Aorta (tissue), 5 donors: ENCODE measurements at places on chromosomes 7 and 10. TPM values are rescaled to one million over a fixed set of nuclear protein-coding genes. Genes with fewer than 3 reads are reported as not detected.
A peak's percentile ranks its signal among the peaks of the same experiment; 100 is the strongest.

GRCh38 chr10:95758351-95759025 lies 2.5 kb downstream of the ENTPD1 start:
- no peak for DNase-seq

DNA sequence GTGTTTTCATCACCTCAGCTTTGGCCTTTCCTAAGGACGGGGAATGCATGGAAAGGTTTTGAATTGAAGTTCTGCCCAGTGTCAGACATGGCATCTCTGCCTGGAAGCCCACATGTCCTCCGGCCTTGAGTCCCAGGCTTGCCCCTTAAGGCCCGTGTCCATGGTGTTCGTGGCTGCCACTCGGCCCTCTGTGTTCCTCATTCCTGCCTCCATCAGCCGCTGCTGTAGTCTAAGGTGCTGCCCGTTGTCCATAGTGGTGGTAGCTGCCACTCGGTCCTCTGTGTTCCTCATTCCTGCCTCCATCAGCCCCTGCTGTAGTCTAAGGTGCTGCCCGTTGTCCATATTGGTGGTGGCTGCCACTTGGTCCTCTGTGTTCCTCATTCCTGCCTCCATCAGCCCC lies 180.7 kb upstream of the SHH start:
- peak; percentile 11 for DNase-seq

GRCh38 chr10:3169271-3169670 lies 3.3 kb downstream of the PITRM1 start:
- no peak for DNase-seq

DNA sequence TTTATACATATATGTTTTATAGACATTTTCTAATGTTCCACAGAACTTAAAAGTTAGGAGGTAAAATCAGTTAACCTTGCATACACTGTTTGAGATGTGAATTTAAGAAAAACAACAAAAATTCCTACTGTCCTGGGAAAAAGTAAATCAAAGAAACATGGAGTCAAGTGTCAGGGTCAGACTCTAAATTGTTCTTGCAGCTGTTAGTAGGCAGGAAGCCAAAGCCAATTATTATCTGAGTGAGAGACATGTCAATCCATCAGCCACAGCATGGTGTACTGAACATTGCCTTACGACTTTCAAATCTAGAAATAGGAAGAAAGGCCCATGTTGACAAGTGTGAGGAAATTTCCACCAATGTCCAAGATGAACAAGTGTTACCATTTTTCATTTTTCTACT lies 461.2 kb upstream of the MBL2 start:
- no peak for DNase-seq

GRCh38 chr10:73768881-73769280 lies 13.0 kb upstream of the CHCHD1 start:
- DNase-seq, result no peak

GRCh38 chr7:33054261-33054964 lies 8.2 kb downstream of the NT5C3A start:
- DNase-seq, result no peak

- no peak for DNase-seq
Observed at GRCh38 chr10:110077436-110078130, 69.8 kb downstream of the ADD3 start.

DNA sequence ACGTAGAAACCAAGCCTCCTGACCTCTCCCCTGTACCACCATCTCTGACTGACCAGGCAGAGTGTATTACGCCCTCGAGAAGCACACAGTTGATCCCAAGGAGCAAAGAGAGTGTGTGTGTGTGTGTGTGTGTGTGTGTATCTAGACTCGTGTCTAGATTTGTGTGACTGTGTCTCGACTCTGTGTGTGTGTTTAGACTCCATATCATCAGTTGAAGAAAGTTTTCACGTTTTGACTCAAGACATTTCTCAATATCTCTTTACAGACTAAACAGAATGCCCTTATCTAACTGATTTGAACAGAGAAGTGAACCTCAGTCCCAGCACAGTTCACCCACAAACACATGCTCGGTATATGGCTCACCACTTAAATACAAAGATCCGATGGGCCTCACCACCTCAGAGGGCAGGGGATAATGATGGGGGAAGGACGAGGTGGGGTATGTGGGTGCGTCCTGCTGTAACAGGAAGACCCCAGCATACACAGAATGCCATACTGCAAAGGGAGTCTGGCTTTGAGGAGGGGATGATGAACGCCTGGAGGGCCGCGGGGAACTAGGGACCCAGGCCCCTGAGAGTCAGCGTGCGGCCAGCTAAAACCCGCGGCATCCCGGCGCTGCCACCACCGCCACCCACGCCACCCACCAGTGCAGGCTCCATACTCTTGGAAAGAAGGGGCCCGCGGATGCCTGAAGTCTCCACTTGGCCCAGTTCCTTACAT lies 780 bp downstream of the ALDH18A1 start:
- no peak for DNase-seq

DNA sequence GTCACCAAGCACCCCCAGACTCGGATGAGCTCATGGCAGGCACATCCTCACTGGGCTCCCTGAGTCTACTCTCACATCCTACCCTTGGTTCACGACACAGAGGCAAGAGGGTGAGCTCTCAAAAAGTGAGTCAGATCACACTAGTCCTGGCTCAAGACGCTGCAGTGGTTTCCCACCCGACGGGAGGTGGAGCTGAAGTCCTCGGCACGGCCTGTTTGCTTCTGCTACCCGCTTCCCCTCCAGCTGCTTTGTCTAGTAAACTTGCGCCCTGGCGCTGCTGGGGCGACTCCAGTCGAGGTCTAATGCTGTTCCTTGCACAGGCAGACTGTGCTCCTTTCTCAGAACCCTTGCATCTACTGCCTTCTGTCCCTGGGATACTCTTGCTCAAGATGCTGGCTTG lies 13.5 kb upstream of the SFMBT2 start:
- no peak for DNase-seq

GRCh38 chr10:114386452-114386851 lies 17.9 kb downstream of the AFAP1L2 start:
- no peak for DNase-seq

- peak; percentile 82 for DNase-seq
Observed at GRCh38 chr10:14536241-14537213, 205.8 kb upstream of the FRMD4A start.

DNA sequence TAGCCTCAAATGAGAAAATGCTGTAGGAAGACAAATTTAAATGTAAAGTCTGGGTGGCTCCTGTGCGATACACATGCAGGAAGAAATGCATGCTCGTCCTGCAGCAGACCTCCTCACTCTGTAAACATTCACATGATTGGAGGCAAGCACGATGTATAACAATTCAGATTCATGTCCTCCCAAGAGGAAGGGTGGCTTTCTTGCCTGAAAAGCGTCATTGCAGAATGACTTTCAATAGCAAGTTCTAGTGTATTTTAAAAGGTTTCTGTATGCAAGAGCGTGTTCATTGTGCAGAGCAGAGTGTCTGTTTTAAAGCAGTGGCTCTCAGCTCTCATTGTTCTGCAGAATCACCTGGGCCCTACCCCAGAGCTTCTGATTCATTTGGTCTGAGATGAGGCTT lies 170.3 kb upstream of the CELF2 start:
- no peak for DNase-seq

DNA sequence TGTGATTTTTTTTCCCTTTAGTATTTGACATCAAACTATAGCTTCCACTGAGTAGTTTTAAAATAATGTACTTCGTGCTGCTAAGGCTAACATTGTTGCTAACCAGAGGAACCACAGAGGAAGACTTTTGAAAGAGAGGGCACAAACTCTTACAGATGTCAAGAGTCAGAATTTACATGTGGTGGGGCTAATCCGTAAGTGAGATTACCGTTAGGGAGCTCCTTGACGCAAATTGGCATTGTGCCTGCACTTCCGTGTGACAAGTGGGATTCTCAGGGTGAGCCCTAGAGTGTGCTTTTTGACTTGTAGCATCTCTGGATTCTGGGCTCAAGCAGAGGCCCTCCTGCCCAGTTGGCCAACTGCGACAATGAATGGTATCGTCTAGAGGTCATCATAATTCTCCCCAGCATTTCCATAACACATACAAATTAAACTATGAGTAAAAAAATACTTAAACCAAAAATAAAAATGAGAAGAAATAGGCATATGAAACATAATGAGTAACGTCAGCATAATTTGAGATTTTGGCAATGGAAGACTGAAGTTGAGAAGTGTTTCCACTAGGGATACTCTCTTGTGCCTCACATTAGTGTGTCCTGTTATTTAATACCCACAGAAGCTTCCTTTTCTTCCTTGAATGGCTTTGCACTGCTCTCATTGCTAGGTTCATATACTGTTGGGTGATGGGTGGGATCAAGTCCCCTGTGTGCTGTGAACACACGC lies 164.0 kb downstream of the SDK1 start:
- DNase-seq, result no peak

DNA sequence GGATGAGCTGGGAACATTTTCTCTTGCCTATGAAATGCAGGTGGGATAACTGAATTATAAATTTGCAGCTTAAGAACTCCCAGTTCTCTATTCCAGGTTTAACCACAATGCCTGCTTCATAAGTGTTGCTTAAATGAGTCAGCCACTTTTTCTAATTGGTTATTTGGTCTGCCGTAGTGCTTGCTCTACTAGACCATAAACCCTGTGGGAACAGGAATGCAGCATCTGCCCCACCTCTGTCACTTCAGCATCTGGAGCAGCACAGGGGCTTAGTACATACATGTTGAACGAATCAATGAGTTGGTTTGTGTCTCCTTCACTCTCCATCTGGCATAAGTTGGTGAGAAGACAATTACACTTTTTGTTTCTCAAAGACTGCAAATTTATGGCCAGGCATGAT lies 95.2 kb upstream of the PTER start:
- DNase-seq, result no peak

GRCh38 chr10:12465385-12466136 lies 116.2 kb downstream of the CAMK1D start:
- DNase-seq, result no peak

DNA sequence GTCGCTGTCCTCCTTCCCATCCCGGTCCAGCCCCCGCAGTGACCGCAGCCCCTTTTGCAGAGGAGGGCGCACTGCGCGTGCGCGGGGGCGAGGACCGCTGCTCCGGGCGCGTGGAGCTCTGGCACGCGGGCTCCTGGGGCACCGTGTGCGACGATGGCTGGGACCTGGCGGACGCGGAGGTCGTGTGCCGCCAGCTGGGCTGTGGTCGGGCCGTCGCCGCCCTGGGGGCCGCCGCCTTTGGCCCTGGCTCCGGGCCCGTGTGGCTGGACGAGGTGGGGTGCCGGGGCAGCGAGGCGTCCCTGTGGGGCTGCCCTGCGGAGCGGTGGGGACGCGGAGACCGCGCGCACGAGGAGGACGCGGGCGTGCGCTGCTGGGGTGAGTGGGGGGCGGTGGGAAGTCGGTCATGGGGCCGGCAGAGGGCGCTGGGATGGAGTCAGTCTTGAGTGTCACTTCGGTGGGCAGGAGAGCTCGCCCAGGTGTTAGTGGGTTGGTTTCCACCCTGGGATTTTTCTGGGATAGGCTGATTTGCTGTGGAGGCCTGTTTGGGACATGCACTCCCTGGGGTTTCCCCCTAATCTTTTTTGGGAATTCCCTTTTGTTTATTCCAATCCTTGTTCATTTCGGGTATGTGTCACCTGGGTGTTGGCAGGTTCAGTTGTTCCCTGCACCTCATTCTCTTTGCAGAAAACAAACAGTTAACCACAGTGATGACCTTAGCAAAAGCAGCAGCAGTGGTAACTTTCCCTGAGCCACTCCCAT lies 11.6 kb downstream of the SCART1 start:
- DNase-seq, result peak; percentile 68

DNA sequence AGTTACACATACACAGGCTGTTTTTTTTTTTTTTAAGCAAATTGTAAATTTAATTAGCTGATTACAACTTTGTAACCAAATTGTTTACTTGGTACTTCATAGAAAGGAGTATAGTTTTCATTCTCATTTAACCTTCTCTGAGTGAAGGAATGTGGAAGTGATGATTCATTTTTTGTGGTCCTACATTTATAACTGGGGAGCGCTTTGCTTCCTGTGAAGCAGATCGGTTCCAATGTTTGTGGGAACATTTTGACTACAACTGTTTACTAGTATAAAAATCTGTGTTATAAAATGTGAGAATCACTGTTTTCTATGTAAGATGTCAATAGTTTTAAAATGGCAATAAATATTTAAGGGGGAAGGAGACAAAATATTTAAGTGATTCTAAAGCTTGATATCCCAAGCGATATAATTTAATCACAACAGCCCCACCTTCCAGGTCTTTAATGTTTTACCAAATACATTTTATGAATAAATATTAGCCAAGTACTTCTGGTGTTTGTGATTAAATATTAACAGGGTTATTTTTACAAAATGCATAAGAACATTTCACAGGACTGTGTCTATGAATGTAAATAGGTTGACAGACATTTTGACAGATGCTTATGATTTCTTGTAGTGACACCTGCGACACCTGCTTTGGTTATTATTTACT lies 57.1 kb downstream of the NXPH1 start:
- no peak for DNase-seq

GRCh38 chr10:29734640-29734961 lies 99.8 kb upstream of the SVIL start:
- no peak for DNase-seq

- no peak for DNase-seq
Observed at GRCh38 chr10:97050956-97051496, 134.7 kb downstream of the SLIT1 start.

GRCh38 chr7:44383566-44383965 lies 58.2 kb upstream of the CAMK2B start:
- DNase-seq, result peak; percentile 87

GRCh38 chr10:70566515-70567290 lies 35.8 kb downstream of the PRF1 start:
- peak; percentile 21 for DNase-seq

- DNase-seq, result peak; percentile 82
Observed at GRCh38 chr10:75402486-75403143, 1.1 kb upstream of the ZNF503 start.

- DNase-seq, result no peak
Observed at GRCh38 chr10:35685402-35685801, 43.3 kb upstream of the FZD8 start.

GRCh38 chr10:75858339-75858738 lies 426.9 kb downstream of the LRMDA start:
- no peak for DNase-seq

DNA sequence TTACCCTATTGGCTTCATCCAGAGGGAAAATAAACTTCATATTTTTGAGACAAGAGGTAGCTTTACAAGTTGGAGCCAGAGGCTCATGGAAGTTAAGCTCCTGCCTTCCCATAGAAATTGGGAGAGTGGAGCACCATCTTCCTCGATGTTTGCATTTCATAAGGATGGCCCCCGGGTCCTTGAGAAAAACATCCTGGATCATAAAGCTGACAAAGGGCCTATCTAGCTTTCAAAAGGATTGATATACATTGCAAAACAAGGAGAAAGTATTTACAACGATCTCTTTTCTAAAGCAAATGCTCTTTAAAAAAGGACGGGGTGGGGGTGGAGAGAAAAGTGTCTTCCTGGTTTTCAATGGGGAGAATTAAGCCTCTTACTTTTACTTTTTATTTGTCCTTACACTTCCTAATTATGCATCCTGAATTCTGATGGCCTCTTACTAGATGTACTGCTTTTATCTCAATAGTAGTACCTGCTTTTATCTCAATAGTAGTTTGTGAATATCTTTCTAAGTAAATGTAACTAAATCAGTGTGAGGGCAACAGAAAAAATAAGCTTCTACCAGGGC lies 65.6 kb downstream of the PTPRZ1 start:
- DNase-seq, result no peak

- DNase-seq, result no peak
Observed at GRCh38 chr7:84137812-84138211, 56.8 kb downstream of the SEMA3A start.

- no peak for DNase-seq
Observed at GRCh38 chr10:2748287-2748686, 319.1 kb upstream of the PFKP start.

Gene MYH16
- total RNA-seq, result 0.29 TPM

Gene PHKG1
- 4.6 TPM for total RNA-seq

Gene SEC61A2
- total RNA-seq, result 8.7 TPM

Gene TRIM50
- 2.2 TPM for total RNA-seq

Gene GNGT1
- not detected for total RNA-seq

Gene ALOX5
- total RNA-seq, result 25.3 TPM

Gene SGCE
- 84.7 TPM for total RNA-seq

Gene CCSER2
- total RNA-seq, result 95.0 TPM
